ENCODE measurements at places on chromosomes 16 and 17.

DNA sequence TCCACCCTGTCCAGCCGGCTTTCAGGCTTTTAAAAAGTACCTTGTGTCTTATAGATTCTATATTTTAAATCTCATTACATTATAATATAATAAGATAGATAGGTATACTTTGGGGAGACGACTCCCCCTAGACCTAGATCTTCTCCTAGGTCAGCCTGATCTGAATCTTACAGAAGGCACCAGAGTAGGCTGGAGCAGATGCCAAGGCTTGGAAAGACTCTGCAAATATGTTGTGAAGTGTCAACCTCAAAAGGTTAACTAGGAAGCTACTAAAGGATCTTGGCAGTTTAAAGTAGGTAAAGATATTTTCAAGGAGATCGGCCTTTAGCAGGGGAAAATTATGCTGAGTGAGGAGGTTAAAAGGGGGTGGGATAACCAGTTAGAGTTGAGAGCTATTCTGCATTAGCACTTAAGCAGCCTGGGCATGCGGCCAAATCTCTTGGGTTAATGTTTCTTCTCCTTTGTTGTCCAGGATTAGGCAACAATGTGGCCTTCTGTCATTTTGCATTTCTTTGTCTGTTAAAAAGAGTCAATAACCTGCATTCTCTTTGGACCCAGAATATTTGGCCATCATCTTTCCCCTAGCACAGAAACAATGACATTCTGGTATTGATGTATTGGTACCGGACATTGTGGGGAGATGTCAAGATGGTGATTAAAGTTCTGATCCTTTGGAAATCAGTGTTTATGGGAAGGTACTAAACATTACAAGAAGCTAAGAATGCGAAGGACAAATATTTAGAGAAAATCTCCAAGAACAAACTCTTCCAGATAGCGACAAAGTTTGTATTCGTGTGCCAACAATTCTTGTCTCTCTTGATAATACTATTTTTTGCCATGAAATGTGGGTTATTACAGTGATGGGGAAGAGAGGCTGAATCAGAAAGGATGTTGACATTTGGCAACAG lies 51.2 kb upstream of the DHX40 start:
- peak; percentile 77 for DNase-seq

GRCh38 chr17:81184555-81184954 lies 18.5 kb upstream of the AATK start:
- DNase-seq, result no peak

GRCh38 chr17:36544307-36545076 lies at the start of gene GGNBP2:
GGNBP2 (plus strand) TSS chr17:36544919; CDS start chr17:36545725, 806 bp downstream.
- peak; percentile 68 for DNase-seq

DNA sequence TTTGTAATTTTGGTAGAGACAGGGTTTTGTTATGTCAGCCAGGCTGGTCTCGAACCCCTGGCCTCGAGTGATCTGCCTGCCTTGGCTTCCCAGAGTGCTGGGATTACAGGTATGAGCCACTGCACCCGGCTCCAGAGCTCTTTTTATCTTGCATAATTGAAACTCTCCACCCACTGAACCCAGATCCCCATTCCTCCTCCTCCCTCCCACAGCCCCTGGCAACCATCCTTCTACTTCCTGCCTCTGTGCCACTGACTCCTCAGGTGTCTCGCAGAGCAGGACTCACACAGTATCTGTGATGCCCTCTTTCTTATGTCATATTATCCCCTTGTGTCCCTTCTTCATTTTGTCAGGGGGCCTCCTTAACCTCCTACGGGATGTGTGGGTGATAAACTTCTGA lies 340.7 kb downstream of the SLC39A11 start:
- DNase-seq, result no peak

GRCh38 chr16:17412221-17412620 lies 58.5 kb downstream of the XYLT1 start:
- no peak for DNase-seq

- DNase-seq, result no peak
These were observed 3.1 kb upstream of the POLG2 start for GRCh38 chr17:64499805-64500486.

GRCh38 chr16:4200000-4200780 lies 41.7 kb downstream of the SRL start:
- peak; percentile 21 for DNase-seq

- no peak for DNase-seq
These were observed 27.2 kb upstream of the TOB1 start for GRCh38 chr17:50893183-50893993.

- no peak for DNase-seq
These were observed 7.2 kb downstream of the FUS start for GRCh38 chr16:31186930-31187807.

DNA sequence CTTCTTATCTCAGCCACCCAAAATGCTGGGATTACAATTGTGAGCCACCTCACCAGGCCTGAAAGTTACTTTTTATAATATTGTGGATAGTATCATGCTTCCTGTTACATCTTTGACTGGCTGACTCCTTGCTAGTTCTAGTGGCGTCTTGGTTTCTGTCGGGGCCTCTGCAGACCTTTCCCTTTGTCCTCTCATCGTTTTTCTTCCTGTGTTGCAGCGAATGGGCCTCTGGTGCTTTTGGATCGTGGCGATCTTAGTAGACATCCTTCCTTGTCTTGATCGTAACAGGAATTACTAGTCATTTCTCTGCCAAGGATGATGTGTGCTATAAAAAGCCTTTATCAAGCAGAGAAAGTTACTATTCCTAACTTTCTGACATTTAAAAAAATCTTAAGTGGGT lies 20.8 kb downstream of the ASPSCR1 start:
- no peak for DNase-seq

Data from NCI-H1694 (cell line).